Activated B cell treated with CpG ODN at 0.5 μM for 24 hours (primary cell): ENCODE measurements at places on chromosomes 6 and 20.

- DNase-seq, result no peak
These were observed 404.9 kb upstream of the SOX4 start for GRCh38 chr6:21188505-21189223.

DNA sequence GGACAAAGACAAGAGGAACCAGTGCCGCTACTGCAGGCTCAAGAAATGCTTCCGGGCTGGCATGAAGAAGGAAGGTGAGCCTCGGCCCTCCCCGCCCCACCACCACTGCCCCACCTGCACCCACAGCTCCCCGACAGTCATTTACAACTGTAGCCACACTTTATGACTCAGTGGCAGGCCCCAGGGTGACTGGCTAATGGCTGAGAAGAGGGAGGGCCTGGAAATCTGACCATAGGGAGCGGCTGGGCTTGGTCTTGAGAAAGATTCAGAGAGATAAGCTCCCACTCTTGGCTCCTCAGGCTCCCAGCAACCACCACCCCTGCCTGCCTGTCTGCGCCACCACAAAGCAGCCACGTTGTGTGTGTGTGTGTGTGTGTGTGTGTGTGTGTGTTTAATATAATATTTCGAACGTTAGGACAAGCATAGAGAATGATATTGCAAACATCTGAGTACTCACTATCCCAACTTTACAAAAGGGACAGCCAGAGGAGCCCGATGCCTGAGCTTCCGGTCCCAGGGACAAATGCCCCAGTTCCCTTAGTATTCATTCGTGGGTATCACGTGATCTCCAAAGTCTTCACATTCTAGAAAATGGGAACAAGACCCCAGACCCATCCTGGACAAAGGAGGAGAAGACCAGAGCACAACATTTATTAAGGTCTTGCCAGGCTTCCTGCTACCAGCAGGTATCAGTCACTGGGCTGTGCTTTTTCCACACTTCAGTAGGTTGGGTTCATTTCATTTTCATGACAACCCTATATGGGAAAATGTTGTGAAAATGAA, 52.1 kb downstream of the HNF4A start:
- DNase-seq, result no peak

DNA sequence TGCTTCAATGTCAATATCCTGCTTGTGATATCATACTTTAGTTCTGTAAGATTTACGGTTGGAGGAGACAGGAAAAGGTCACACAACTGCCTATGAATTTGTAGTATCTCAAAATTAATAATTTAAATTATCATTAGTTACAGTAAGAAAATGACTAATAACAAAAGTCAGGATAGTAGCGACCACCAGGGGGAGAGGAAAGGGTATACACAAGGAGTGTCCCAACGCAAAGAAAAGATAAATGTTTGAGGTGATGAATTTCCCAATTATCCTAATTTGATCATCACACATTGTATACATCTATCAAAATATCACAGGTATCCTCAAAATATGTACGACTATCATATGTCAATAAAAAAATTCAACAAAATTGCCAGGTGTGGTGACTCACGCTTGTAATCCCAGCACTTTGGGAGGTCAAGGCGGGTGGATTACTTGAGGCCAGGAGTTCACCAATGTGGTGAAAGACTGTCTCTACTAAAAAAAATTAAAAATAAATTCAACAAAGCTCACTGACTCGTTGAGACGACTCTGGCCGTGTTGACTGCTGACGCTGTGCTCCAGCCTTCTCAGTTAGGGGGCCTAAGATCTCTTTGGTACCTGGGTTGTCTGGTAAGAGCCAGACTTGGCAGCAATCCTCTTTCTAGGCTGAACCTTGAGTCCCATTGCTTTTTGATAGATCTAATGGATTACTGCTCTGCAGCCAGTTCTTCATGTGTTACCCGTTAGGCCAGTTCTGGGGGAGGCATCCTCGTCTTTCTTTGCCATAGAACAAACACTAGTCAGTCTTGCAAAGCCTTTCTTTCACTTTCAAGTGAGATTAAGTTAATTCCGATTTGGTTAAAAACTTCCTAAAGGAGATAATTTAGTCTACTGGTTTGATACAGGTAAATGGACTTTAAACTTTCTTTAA, 9.0 kb upstream of the OVOL2 start:
- no peak for DNase-seq

- DNase-seq, result no peak
These were observed 8.1 kb downstream of the ARHGAP18 start for GRCh38 chr6:129701721-129702455.

DNA sequence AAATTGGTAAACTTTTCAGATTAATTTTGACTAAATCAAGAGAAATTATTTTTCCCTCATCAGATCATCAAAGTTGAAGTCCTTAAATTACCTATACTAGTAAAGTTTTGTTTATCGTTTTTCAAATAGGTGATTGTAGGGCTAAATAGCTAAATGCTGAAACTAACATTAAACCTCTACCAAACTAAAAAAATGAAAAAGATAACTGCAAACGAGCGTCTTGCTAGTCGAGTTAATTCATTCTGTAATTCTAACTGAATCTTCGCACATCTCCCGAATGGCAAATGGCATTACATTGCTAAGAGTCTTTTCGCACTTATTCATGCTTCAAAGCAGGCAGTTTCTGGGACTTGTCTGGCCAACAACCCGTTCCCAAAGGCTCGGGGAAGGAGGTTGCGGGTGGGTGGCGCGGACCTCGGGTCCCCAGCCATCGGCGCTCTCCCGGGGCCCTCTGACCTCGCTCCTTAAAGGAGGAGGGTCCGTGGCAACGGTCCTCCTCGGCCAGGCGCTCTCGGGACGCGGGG, 43.8 kb downstream of the POPDC3 start:
- DNase-seq, result no peak

- no peak for DNase-seq
These were observed 78.0 kb downstream of the TRMT11 start for GRCh38 chr6:126064257-126064747.

- no peak for DNase-seq
These were observed 134.0 kb downstream of the PDE7B start for GRCh38 chr6:135985471-135985870.

DNA sequence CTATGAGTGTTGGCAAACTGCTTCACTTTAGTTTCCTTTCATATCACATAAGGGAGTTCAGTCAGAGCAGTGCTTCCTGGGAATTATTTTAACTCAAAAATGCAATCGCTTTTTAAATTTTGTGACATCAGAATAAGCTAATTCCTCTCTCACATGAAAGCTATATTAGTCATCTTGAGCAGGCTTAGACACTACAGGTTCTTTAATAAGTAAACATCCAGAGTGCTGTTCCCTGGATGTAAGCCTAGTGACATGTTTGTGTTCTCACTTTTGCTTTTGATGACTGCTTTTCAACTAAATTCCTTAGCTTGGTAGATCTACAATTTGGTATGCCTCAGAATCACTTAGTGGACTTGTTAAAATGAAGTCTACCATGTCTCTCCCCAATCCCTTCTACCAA, 252.7 kb upstream of the POU3F2 start:
- no peak for DNase-seq

GRCh38 chr6:110412360-110412759, 3.0 kb downstream of the DDO start:
- DNase-seq, result no peak
